ENCODE measurements at places on chromosomes 2 and 18.
A peak's percentile ranks its signal among the peaks of the same experiment; 100 is the strongest.

GRCh38 chr2:124702777-124703176 lies 677.7 kb downstream of the CNTNAP5 start:
- DNase-seq, result no peak

- DNase-seq, result no peak
Observed at GRCh38 chr2:173326806-173327205, 27.9 kb upstream of the CDCA7 start.

DNA sequence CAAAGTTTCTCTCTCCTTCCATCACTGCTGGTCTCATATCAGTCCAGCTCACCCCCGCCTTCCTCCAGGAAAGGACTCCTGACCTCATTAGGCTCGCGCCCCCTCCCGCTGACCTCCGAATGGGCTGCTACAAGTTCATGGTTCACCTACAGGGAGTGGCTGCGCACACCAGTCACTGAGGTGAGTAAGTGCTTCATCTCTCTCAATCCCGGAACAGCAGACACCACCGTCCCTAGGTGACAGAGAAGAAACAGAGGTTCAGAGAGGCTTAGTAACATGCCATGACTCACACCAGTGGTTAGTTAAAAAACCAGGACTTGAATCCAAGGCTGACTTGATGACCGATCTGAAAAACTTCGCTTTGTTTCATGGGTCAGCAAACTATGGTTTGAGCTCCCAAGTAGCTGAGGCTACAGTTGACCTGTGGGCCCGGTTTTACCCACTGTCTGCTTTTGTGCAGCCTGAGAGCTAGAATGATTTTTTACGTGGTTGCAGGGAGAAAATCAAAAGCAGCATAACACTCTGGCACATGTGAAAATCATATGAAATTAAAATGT lies 42.0 kb downstream of the ZFP36L2 start:
- DNase-seq, result no peak

- DNase-seq, result no peak
Observed at GRCh38 chr2:158529379-158530259, 72.9 kb downstream of the PKP4 start.

DNA sequence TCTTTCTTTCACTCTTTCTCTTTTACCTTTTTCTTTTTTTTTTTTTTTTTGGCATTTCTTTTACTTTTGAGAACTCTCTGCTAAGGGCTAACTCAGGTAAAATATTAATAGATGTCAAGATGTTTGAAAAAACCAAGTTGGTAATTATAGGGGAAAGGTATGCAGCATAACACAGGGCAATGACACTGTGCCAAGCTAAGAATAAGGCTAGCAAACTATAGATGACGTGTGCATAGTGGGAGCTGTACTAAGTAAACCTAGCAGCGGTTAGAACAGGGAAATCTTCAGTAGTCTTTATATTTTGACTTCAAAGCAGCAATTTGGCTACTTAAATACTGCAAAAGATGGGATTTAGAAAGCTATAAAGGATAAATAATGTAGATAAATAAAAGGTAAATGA lies 415.4 kb upstream of the RGPD4 start:
- DNase-seq, result no peak

DNA sequence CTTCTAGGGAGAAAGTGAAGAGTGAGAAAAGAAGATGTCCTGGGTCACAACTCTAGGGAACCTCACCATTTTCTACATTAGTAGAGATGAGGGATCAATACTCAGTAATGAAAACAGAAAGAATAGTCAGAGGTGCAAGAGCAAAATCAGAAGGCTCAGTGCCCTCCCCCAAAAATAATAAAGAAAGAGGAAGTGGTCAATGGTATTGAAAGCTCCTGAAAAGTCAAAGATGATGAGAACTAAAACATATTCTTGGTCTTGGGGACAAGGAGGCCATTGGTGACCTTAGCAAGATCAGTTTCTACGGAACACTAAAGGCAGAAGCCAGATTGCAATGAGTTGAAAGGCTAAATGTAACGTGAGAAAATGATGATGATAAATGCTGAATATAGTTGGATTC lies 24.5 kb upstream of the MYO1B start:
- DNase-seq, result no peak

DNA sequence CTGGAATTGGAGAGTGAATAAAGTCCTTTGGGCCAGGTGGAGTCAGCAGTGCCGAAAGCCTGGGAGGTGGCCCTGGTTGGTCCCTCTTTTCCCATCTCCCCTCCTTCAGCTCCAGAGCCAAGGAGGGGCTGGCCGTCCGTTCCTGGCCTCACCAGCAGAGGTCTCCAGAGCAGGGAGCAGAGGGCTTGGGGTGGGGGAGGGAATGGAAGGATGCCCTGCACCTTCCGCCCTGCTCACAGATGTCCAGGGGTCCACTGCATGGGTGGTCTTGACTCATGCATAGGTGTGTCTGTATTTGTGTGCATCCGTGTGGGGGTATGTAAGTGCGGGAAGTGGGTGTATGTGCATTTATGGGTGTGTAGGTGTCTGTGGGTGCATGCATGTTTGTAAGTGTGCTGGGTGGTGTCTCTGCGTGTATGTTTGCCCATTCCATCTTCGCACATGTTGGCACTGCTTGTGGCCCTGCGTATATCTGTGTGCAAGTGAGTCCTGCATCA lies 201.8 kb downstream of the ZFP36L2 start:
- peak; percentile 46 for DNase-seq

Data from activated T-cell treated with anti-CD3 and anti-CD28 coated beads, Interleukin-2, amount 50 U/mL, for 1 hour (primary cell).